ENCODE measurements at places on chromosomes 3 and 15.

GRCh38 chr3:10294030-10294586 lies 1.4 kb upstream of the GHRL start:
- no peak for DNase-seq

DNA sequence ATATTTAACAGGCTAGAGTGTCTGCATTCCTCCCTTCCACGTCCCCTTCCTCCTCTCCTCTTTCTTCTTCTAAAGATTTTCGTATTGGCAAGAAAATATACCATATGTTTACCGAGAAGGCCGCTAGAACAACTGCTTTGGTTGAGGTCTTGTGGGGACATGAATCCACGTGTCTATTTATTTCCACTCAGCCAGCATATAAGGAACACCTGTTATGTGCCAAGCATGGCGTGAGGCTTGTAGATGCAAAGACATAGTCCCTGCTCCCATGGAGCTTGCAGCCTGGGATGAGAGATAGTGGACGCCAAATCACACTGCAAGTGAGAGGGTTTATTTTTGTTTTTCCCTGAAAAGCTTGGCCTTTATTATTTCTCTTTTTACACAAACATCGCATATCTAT lies 57.1 kb downstream of the SLC7A14 start:
- no peak for DNase-seq

- DNase-seq, result no peak
Measured at GRCh38 chr15:68389936-68390817, 41.8 kb downstream of the ITGA11 start.

- DNase-seq, result no peak
Measured at GRCh38 chr15:80154336-80154735, 1.5 kb downstream of the FAH start.

- no peak for DNase-seq
Measured at GRCh38 chr15:50939911-50940310, 31.4 kb downstream of the AP4E1 start.

GRCh38 chr15:47663101-47663500 lies 54.2 kb upstream of the SEMA6D start:
- no peak for DNase-seq

DNA sequence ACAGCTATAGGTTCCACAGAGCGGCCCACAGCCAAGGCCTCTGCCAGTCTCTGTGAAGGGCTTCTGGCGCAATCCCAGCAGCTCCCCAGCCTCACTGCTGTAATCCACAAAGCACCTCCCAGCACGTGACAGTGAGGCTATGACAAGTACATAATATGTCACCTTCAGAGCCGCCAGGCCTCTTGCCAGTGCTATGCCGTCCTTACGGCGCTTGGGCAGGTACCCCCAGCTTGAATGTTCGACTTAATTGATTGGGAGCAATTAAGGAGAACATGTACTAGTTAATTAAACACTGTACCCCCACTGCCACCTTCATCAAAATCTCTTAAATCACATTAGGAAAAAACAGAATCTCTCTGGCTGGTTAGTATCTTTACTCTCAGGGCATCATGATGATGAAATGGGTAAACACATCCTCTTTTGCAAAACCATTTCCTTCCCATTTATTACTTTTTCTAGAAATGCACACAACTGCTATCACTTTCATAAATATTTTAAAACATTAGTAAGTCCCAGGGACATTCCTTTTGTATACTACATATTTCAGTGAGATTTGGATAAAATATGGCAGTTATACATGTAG lies 169.9 kb downstream of the XXYLT1 start:
- no peak for DNase-seq

- DNase-seq, result no peak
Measured at GRCh38 chr3:66298591-66298990, 77.8 kb downstream of the SLC25A26 start.

Measured in NT2/D1 (cell line).